ENCODE measurements at places on chromosomes 4 and X.
A peak's percentile ranks its signal among the peaks of the same experiment; 100 is the strongest.

DNA sequence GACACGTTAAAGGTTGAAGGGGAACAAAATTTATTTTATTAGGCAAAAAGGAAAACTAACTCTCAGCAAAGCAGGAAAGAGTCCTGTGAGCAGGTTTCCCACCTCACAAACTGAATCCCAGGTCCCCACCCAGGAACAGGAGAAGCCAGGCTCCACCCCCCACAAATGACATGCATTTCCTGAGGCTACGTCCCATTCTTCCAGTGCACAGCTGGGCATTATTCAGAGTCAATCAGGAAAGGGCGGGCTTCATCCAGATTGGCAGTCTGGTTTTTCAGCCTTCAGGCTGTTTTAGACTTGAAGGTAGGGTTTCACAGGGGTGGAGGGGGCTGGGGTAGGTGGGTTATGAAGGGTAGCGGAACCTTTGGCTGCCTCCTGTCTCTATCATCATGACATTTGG lies 11.9 kb upstream of the ASIC5 start:
- H3K36me3 ChIP-seq: no peaks in the 10 kb centered on the region
- H3K4me1 ChIP-seq: no peaks in the 10 kb centered on the region
- no peak overlapping the region for H3K27ac ChIP-seq
- H3K4me3 ChIP-seq: no peak overlapping the region
- DNase-seq: no peak
- no peaks in the 10 kb centered on the region for H3K27me3 ChIP-seq

GRCh38 chr4:137794764-137795254 lies 262.5 kb upstream of the PCDH18 start:
- no peaks in the 10 kb centered on the region for H3K27me3 ChIP-seq
- H3K27ac ChIP-seq: no peak overlapping the region
- no peak for DNase-seq
- H3K36me3 ChIP-seq: no peaks in the 10 kb centered on the region

DNA sequence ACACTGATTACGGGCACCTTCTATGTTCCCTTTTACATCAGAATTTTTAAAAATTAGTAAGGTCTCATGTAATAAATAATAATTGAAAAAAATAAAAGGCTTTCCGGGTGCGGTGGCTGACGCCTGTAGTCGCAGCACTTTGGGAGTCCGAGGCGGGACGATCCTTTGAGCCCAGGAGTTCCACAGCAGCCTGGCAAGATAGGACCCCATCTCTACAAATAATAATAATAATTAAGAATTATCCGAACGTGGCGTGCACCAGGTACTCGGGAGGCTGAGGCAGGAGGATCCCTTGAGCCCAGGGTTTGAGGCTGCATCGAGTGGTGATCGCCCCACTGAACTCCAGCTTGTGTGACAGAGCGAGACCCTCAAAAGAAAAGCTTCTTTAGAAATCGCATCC lies 771 bp upstream of the LAMTOR3 start:
- no peaks in the 10 kb centered on the region for H3K36me3 ChIP-seq
- DNase-seq: no peak
- no peaks in the 10 kb centered on the region for H3K27me3 ChIP-seq
- peak overlapping the region; percentile 85 for H3K4me3 ChIP-seq
- H3K4me1 ChIP-seq: peaks cover 43% of the 10 kb centered on the region

GRCh38 chrX:107628662-107629539 lies 591 bp downstream of the PRPS1 start:
- no peaks in the 10 kb centered on the region for H3K36me3 ChIP-seq
- peak; percentile 13 for DNase-seq
- peaks cover 16% of the 10 kb centered on the region for H3K4me1 ChIP-seq
- H3K4me3 ChIP-seq: peak overlapping the region; percentile 77

GRCh38 chrX:100376576-100376975 lies 33.5 kb downstream of the PCDH19 start:
- H3K4me3 ChIP-seq: no peak overlapping the region
- H3K27me3 ChIP-seq: no peaks in the 10 kb centered on the region
- no peaks in the 10 kb centered on the region for H3K36me3 ChIP-seq
- no peak overlapping the region for H3K27ac ChIP-seq

- H3K4me3 ChIP-seq: no peak overlapping the region
- no peak for DNase-seq
- peaks cover 55% of the 10 kb centered on the region for H3K36me3 ChIP-seq
- no peaks in the 10 kb centered on the region for H3K4me1 ChIP-seq
- H3K27me3 ChIP-seq: no peaks in the 10 kb centered on the region
Measured at GRCh38 chrX:40663078-40663740, 15.8 kb upstream of the CXorf38 start.

DNA sequence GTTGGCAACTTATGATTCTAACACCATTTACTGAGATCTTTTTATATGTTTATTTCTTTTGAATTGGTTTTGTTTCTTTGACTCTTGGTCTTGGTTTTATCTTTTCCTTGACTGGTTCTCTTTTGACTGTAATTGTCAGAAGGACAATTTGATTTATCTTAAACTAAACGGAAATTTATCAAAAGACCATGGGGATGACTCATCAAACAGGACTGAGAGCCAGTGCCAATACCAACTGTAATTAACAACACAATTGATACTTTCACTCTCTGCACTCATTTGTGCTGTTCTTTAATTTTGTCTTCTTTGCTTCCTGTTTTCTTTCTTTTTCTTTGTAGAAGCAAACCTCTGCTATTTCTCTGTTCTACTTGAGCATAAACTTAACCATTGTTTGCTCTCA lies 776.8 kb downstream of the CCSER1 start:
- no peaks in the 10 kb centered on the region for H3K4me1 ChIP-seq
- no peak overlapping the region for H3K27ac ChIP-seq
- H3K4me3 ChIP-seq: no peak overlapping the region
- no peak for DNase-seq
- H3K36me3 ChIP-seq: no peaks in the 10 kb centered on the region
- H3K27me3 ChIP-seq: no peaks in the 10 kb centered on the region

DNA sequence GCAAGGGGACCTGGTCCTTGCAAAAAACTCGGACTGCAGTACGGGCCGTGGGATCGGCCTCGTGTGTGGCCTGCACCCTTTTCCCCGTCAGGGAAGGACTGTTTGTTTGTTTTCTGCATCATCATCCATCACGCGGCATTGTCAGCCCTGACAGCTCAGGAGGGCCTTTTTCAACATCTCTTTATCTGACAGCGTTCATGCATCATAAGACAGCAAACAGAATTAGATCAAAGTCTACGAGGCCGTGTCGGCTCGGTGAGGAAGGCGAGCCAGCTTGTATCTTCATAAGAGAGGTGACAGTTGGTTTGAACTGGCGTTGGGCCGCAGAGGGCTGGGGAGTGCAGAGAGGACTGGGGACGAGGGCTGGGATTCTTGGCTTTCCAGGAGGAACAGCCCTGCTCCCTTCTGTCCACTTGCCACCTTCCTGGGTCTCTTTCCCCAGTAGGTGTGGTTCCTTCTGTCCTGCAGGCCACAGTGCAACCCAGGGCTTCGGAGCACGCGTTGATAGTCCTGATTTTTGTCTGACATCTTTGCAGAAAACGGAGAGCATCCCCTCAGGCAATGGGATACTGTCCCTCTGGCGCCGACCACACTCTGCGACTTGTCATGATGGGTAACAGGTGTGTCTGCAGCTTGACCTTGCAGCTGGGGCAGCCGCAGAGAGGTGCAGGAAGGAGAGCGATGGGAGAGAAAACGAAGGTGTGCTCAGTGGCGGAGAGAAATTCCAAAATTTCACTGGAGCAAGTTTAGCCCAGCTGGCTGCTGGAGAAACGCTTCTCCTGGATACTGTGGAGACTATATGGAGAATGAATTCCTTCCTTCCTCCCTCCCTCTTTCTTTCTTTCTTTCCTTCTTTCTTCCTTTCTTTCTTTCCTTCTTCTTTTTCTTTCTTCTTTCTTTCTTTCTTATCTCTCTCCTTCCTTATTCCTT lies 104.0 kb upstream of the SHOX start:
- no peak for DNase-seq
- H3K36me3 ChIP-seq: no peaks in the 10 kb centered on the region
- H3K27me3 ChIP-seq: peaks cover 10% of the 10 kb centered on the region
- H3K4me3 ChIP-seq: no peak overlapping the region

GRCh38 chr4:25814301-25815136 lies 48.3 kb downstream of the SEL1L3 start:
- no peak overlapping the region for H3K27ac ChIP-seq
- no peaks in the 10 kb centered on the region for H3K27me3 ChIP-seq
- DNase-seq: peak; percentile 23
- H3K4me3 ChIP-seq: no peak overlapping the region
- H3K36me3 ChIP-seq: no peaks in the 10 kb centered on the region
- H3K4me1 ChIP-seq: peaks cover 20% of the 10 kb centered on the region

DNA sequence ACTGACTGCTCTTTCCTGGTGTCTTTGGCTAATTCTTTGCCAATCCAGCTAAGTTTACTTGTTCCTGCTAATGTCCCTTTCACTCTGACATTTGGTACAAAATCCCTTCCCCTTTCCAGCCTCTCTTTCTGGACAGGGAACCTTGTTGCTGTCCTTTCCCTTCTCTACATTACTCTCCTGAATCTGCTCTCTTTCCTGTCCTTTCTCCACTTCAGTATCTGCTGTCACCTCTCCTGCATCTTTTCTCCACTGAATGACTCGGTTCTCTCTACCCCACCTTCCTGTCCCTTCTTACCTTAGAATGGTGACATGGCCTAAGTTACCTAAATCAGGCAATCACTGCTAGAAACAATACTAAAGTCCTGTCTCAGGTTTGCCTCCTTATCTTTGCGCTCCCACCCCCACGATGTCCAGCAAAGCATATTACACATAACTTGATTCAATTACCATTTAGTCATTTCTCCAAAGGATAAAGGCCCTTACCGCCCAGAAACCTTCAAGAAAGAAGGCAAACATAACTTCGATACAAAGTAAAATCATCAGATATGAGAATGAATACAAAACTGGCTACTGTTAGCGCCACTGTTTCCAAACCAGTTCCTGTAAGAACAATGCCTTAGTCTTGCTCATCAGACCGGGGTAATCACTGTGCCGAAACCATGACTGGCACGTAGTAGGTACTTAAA lies 890 bp downstream of the BOD1L1 start:
- H3K27ac ChIP-seq: peak overlapping the region; percentile 95
- H3K4me1 ChIP-seq: peaks cover 65% of the 10 kb centered on the region
- peak overlapping the region; percentile 94 for H3K4me3 ChIP-seq

- peak overlapping the region; percentile 70 for H3K27ac ChIP-seq
- no peaks in the 10 kb centered on the region for H3K36me3 ChIP-seq
- H3K4me1 ChIP-seq: peaks cover 48% of the 10 kb centered on the region
- DNase-seq: no peak
Measured at GRCh38 chr4:85777908-85778631, 303.1 kb downstream of the ARHGAP24 start.

Measured in left ventricle myocardium inferior (tissue), 1 donor.